ENCODE measurements at places on chromosomes 2 and 18.

- DNase-seq = no peak
These were observed 64.6 kb downstream of the PLCL1 start for GRCh38 chr2:197869041-197869440.

DNA sequence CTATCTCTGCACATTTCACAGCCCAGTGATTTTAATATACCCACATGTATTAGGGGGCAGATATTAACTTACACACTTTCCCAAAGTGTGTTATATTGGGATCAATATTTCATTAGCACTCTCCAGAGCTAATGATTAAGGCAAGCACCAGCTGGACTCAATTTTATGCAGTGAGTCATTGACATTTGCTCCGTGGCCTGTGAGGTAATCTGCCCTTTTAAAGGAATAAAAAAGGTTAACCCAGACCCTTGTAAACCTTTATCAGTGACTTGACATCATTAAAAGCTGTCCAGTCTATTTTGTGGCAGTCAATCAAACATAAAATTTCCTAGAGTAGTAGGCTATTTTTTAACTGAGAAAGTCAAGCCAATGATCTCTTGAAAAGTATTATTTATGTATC, 1870.4 kb upstream of the CELF4 start:
- DNase-seq = no peak

DNA sequence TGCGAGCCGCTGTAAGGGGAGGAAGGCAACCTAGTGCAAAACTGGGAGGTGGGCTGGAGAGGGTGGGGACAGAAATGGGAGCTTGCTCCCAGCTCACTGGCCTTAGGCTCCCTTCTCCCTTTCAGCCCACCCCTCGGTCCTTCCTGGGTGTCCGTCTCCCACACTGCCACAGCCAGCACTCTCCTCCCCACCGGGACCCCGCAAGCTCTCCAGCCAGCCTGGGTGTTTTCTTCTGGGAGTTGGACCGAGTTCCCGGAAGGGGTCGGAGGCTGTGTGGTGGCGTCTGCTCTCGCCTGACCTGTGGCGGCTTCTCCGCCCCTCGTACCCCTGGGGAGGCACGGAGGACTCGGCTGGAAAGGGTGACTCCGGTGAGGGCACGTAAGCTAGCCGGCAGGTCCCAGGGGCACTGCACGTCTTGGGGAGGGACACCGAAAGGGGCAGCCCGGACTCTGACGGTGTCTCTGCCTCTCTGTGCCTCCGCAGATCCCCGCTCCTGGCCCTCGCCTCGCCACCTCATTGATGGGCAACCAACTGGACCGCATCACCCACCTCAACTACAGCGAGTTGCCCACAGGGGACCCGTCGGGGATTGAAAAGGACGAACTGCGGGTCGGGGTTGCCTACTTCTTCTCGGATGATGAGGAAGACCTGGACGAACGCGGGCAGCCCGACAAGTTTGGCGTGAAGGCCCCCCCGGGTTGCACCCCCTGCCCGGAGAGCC, 1.1 kb downstream of the LRATD1 start:
- no peak for DNase-seq

DNA sequence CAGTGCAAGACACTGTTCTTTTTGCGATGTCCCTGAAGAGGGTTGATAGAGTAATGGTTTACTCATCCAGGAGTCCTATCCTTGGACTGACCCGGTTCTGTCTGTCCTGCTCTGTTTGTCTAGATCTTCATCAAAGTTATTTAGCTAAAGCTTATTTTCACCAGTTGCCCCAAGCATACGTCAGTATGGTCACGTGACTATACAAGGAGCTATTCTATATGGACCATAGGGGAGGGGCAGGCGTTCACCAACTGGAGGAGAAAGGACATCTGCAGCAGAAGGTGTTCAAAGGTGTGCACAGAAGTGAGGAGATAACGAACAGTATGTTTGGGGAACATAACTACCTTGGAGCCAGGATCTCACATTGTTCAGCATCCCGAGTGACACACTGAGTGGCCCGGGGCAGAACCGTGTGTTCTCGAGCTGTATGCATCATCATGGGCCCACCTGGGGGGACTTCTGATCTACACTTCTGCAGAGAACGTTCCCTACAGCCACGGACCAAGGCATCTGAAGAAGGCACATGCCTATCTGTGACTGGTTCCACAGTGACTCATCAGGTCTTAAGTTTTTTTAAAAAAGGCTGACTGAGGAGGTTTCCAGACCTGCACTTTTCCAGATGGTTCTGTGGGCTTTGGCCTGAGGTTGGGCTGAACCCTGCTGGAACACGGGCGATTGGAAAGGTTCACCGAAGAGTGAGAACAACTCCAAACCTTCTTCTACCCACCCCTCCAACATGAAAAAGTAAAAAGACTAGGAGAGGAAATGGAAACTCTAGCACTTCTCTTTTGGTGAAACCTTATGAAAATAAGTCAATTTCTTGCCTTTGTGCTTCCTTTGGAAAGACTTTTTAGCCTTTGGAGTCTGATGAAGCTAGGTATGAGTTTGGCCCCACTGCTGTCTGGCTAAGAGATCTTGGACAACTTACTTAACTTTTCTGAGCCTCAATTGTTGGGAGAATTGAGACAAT, 68.6 kb upstream of the YWHAQ start:
- DNase-seq = peak; percentile 79

DNA sequence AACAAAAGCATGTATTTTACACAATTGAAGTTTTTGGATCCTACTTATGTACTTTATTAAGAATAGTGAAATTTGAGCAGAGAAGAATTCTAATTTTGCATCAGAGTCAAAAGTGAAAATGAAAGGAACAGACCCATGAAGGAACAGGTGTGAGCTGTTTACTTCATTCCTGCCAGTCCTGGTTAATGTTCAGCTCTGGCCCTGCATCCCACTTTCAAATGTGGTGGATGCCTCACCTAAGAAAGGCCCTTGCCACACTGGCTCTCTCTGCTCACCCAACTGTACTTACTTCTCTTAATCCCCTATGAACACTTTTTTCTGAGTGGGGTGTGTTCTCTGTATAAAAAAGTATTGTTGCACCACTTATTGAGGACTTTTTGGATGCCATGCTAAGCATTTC, 22.2 kb downstream of the FAM110C start:
- no peak for DNase-seq

DNA sequence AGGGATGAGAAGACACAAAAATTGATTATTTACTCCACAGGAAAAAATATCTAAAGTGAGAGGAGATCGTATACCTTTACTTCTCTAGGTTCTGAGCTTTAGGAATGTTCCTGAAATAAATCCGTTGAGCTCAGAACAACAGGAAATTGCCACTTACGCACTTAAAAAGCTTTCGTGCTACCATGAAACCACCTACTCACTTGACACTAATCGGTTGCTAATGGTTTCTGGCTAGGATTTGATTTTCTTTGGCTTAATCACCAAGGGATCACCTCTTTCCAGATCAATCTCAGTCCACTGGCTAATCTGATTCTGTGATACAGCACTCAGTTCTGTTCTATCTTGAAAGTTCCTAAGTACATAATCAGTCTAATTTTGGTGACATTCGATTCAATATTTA, 419.6 kb downstream of the DLGAP1 start:
- DNase-seq = no peak

GRCh38 chr2:20222769-20223406, 2.0 kb downstream of the SDC1 start:
- no peak for DNase-seq

DNA sequence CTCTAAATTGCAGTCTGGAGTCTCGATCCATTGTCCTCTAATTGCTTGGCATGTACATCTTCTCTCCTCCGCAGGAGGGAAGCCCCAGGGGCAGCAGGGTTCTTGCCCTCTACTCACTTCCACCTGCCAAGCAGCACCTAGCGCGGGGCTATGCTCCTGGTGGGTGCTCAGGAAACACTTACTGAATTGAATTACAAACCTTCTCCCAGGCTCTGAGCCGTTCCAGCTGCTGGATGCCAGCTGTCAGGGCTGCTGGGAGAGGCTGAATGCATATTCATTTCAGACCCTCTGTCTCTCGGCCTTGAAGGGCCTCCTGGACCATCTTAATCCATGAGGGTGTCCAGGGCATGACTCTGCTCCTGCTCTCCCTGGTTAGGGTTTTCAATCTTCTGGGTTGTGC, 94.0 kb downstream of the CELF4 start:
- no peak for DNase-seq

- DNase-seq = no peak
These were observed 1.4 kb upstream of the ZNF396 start for GRCh38 chr18:35378574-35378896.

GRCh38 chr2:240526521-240526920, 31.3 kb downstream of the ANKMY1 start:
- no peak for DNase-seq

DNA sequence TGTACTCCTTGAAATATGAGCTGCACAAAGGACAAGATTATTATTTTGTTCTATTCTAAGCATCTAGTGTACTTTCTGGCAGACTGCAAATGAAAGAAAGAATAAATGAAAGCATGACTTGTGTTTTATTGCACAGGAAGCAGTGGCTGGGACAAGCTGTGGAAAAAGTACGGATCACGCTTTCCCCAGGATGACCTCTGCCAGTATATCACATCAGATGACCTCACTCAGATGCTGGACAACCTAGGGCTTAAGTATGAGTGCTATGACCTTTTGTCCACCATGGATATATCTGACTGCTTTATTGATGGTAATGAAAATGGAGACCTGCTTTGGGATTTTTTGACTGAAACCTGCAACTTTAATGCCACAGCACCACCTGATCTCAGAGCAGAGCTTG, 49.4 kb downstream of the HNMT start:
- no peak for DNase-seq

GRCh38 chr18:55119016-55119415, 159.8 kb upstream of the CCDC68 start:
- DNase-seq = peak; percentile 25

GRCh38 chr2:156042895-156043294, 289.6 kb downstream of the NR4A2 start:
- DNase-seq = no peak

GRCh38 chr2:58878778-58879177, 637.7 kb upstream of the FANCL start:
- no peak for DNase-seq

- no peak for DNase-seq
These were observed 149.9 kb upstream of the RAB6C start for GRCh38 chr2:129829588-129829987.

DNA sequence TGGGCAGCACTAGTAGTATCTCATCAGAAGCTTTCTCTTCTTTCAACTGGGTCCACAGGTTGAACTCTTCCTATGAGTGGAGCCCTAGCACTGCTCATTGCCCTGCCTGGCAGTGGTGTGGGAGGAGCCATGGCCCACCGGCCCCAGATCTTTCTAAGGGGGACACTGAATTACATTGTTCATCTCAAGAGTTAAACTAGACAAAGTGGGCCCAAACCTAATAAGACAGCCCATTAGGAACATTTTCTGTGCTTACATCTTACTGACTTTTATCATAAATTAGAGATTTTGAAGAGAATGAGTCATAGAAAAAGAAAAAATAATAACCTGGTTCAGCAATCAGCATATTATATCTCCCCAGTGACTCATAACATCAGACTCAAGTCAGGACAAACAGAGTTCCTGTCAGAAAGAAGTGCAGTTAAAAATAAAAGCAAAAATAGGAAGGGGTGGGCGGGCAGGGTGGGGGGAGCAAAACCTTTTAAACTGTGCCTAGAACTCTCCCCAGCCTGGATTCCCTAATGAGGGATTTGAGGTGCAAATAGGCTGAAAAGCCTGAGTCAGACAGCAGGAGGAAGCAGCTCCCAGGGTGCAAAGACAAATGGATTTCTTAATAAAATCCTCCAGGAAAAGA, 161.6 kb upstream of the TRIB2 start:
- DNase-seq = peak; percentile 32

GRCh38 chr2:188478724-188479123, 187.1 kb downstream of the GULP1 start:
- no peak for DNase-seq

GRCh38 chr2:58427572-58428095, 186.5 kb upstream of the FANCL start:
- peak; percentile 16 for DNase-seq

DNA sequence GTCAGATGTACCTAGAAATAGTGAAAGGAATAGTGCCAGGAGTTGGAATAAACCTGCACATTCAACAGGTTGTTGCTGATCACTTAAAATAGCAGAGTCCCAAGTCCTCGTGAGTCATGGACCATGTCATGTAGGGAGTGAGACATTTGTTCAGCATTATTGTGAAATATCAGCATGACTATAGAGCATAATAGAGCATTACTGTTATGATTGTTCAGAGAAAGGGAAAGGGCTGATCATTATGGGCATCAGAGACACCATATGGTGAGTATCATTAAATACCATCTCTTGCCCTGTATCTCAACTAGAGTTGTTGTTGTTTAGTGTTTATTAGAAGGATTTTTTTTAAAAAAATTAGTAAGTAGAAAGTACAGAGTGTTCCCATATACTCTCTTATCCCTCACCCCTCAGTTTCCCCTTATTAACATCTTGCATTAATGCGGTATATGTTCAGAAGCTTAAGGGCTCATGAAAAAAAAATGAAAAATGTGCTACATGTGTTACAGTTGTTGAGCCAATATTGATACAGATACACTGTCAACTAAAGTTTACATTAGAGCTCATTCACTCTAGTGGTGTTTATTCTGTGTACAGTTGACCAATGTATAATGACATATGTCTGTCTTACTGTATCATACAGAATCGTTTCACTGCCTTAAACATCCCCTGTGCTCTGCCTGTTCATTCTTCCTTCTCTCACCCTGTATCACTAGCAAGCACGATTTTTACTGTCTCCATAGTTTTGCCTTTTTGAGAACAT, 5.7 kb downstream of the ELAC1 start:
- DNase-seq = peak; percentile 57

DNA sequence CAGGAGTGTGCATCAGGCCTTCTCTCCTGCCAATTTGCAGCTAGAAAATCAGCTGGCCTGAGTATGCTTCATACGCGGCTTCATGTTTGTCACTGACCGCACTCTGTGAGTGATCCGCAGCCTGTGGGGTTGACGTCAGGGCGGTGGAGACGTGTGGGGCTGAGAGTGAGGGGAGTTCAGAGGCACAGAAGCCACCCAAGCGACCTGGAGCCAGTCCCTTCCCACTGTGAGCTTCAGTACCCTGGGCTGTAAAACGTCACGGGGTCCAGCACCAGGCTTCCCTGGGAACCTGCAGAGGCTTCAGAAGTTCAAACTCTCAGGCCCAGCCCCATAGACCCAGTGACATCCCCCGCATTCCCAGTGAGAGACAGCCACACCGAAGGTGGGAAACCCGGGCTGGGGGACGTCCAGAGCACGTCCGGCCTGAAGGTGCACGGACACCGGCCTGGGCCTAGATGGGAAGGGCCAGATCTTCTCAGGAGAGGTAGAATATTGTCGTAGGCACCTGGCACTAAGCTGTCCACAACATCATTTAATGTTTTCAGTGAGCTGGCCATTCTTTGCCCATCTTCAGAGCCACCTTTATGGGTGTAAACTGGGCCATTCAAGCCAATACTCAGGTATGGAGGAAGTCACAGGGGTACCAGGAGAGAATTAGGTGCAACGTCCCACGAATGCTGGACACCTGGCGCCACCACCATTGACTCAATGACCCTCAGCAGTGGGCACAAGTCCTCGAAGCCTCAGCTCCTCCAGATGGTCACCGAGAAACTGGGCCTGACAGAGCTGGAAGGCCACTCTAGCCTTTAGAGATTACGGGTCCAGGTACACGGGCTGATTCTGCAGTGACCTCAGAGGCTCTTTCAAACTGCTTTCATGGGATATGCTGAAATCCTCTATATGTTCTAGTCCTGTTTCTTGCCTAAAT, 235.6 kb upstream of the MYT1L start:
- DNase-seq = no peak

- DNase-seq = peak; percentile 62
These were observed 37.2 kb upstream of the BIN1 start for GRCh38 chr2:127143841-127144782.

- no peak for DNase-seq
These were observed 17.1 kb downstream of the CYB5A start for GRCh38 chr18:74274700-74275099.

All from AG10803 (cell line).